ENCODE measurements at places on chromosomes 5 and 9.
A peak's percentile ranks its signal among the peaks of the same experiment; 100 is the strongest.

DNA sequence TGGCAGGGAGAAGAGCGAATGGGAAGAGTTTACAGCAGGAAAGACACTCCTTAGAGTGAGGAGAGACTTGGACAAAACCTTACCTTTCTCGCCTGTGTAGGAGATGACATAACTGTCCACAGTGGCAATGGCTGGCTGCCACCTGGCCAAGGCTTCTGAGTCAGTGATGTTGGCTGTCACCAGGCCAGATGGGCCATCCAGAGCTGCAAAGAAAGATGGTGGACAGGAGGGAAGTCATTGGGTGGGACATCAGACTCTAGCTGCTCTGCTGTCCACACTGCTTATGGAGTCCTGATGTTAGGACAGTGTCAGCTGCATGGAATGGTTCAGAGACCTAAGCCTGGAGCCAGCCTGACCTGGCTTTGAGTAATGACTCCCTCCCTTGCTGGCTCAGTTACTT lies 79.8 kb downstream of the TNC start:
- DNase-seq = no peak

DNA sequence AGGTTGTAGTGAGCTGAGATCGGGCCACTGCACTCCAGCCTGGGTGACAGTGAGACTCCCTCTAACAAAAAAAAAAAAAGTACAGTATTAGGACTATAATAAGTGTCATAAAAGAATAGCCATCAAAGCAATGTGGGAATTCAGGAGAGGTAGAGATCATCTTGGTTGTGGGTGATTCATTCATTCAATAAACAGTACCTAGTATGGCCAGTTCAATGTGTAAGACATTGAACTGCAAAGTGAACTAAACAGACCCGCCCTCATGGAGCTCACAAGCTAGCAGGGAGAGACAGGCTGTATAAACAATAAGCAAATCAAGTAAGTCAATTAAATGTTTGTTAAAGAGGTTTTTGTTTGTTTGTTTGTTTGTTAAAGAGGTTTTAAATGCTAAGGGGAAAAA lies 146.1 kb upstream of the RANBP3L start:
- no peak for DNase-seq

DNA sequence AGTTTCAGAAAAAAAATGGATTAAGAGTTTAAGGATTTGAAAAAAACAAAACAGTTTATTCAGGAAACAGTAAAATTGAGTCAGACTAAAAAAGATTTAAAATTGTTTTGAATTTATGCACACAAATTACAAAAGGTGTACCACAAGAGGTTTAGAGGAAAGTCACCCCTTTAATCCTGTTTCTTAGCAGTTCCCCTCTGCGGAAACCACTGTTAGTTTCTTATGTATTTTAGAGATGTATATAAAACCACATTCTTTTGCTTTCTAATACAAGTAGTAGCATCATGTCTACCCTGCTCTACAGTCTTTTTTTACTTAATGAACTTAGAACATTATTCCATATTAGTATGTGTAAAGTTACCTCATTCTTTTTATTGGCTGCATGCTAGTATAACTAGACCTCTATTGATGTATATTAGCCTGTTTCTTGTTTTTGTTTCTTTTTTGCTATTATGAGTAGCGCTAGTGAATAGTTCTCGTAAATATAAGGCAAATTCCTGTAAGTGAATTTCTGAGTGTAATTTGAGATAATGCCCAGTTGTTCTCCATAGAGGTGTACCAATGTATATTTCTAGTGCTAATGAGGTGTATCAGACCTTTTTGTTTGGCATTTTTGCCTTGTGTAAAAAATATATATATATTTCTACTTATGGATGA lies 20.0 kb downstream of the GPBP1 start:
- no peak for DNase-seq

DNA sequence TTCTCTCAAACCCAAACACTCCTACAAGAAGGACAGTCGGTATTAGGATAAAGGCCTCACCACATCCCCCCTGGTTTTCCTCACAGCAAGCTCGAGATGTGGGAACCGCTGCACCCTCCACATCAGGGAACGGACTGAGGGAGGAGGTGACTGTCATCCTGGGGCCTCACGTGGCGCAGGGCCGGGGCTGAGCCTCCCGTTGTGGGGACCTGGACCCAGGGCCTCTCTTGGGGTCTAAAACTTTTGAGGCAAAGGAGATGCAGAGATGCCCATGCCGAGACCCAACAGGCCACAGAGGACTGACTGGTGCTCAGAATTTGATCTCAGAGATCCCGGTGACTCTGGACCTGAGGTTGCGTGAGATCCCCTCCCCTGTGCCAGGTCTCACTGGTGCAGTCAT lies 72.7 kb downstream of the MRPL36 start:
- no peak for DNase-seq

DNA sequence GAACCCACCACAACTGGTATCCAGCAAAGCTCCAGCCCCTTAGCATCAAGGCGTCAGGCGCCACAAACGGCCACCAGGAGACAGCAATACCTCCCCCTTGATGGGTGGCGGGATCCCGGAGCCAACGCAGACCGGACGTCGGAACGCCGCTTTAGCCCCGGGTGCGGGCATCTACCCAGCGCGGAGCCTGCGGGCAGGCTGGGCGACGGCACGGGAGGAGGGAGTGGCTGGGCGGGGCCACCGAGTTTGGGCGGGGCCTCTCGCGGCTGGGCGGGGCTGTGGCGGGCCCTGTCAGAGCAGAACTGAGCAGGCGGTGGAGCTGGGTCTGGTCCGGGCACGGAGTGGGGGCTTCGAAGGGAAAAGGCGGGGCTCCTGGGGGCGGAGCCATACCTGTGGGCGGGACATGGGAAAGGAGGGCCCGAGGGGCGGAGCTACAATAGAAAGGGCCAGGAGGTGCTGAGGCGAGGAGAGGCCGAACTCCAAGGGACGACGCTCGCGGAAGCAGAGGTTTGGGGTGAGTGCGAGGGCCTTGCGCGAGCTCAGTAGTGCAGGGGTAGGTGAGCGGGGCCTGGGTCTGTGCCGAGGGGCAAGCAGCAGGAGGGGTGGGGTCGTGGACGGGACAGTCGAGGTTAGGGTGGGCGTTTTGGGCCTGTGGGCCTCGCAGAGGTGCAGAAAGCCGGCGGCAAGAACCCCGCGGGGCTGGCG lies 40.2 kb upstream of the GARNL3 start:
- DNase-seq = peak; percentile 86
